Activated T-helper 1 cell treated with anti-CD3 and anti-CD28 coated beads, Interleukin-2, amount 50 U/mL, for 16 hours (primary cell): ENCODE measurements at places on chromosomes 1 and 21.

DNA sequence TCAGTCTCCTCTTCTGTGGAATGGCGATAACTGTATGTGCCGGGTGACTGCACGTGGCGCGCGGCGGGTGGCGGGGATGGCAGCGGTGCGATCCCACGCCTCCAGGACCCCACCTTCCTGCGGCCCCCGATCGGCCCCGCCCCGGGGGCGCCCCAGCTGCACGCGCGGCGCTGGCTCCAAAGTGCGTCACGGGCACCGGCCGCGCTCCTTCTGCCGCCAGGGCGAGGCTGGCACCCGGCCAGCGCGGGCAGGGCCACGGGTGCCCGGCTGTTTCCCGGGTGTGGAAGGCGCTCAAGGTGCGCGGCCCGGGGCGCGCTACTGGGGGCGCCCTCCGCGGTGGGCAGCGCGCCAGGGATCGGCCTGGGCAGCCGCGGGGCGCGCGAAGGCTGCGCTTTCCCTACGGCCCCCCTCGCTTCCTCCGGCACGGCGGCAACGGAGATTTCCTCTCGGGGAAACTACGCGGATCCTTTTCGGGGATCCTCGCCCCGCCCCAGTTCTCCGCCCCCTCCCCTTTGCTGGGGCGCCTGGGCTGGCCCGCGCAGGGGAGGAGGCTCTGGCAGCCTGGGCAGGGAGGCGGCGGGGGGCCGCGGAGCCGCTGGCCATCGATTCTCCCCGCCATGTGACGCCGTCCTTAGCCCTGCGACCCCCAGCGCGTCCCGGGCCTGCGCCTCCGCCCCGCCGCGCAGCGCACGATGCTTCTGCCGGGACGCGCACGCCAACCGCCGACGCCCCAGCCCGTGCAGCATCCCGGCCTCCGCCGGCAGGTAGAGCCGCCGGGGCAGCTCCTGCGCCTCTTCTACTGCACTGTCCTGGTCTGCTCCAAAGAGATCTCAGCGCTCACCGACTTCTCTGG, at the start of gene EVA1C:
Gene EVA1C (plus strand): TSS at position 545 of the 853 bp plus-strand sequence. CDS start 148 bp downstream, at position 693.
- DNase-seq = peak; percentile 42

GRCh38 chr1:5936126-5936525, 56.1 kb downstream of the NPHP4 start:
- no peak for DNase-seq

DNA sequence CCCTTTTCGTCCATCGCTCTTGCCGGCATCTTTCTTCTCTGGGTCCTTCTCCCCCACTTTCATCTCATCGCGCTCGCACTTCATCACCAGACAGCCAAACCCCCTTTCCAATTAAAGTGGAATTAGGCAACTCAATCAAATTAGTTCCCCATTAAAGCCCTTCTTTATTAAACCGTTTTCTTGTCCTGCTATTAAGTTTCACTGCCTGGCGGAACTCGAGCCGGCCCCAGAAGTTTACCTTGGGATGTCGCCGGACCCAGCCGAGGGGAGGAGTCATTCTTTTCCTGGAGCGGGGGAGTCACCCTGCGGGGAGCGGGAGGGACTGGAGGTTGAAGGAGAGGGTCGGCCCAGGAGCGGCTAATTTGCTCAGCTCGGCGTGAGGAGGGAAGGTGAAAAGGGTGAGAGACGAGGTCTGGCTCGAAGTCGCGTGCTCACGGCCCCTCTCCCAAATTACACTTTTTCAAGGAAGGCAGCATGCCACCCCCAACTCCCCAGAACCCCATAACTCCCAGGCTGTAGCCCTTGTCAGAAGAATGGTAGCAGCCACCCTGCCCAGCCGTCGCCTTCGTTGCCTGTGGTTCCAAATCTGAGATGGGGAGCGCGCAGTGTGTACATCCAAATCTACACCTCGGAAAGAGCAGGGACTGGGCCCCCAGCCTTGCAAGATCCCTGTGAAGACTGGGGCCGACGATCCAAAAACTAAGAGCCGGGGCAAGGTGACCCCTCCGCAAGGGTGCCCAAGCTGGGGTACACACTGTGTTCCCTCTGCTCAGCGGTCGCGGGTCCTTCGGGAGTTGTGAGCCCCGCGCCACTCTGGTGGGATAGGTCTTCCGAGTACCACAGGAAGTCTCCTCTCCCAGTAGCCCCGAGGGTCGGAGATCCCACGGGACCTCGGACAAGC, 6.4 kb downstream of the DMRTA2 start:
- no peak for DNase-seq

DNA sequence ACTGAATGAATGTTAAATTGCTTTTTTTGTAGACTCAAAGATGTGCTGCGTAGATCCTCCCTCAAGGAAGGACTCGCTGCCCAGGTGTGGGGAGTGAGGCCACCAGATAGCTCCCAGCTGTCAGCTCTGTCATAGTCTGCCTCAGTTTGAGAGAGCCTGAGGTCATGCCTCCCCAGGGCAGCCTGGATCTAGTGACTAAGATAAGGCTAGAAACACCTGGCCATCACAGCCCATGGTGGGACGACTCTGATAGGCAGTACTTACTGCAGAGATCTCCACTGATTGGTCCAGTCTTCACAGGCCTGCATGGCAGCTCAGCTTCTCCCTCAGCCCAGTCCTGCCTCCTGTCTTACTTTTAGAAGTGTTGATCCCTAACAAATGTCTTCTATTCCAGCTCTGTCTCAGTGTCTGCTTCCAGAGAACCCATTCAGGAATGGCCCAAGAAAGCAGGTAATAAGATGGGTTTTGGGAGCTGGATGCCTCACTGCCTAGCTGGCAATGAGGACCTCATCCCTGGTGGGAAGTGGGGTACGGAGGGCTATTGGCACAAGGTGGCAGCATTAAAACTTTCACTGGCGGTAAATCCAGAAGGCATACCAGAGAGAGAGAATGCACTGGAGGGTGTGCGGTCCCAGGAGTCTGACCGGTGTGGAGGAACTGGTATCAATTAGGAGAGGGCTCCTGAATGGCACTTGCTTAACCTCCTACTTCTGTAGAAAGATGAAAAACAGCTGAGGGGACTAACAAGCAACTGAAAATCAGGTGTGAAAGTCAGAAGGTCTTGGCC, 55.3 kb upstream of the GPR37L1 start:
- no peak for DNase-seq

DNA sequence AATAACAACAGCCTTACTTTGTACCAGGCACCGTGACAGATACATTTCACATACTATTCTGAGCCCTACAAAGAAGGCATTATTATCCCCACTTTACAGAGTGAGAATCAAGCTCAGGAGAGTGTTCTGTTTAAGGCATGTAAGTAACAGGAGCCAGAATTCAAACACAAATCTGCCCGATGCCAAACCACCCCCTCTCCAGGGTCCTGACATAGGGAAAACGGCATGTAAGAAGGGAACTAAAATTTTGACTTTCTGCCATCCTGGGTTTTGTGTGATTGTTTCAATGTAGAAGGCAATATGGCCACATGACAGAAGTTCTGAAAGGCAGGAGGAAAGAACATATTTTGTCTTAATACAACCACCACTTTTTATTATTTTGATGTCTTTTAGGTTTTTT, 5.5 kb downstream of the FUCA1 start:
- no peak for DNase-seq

DNA sequence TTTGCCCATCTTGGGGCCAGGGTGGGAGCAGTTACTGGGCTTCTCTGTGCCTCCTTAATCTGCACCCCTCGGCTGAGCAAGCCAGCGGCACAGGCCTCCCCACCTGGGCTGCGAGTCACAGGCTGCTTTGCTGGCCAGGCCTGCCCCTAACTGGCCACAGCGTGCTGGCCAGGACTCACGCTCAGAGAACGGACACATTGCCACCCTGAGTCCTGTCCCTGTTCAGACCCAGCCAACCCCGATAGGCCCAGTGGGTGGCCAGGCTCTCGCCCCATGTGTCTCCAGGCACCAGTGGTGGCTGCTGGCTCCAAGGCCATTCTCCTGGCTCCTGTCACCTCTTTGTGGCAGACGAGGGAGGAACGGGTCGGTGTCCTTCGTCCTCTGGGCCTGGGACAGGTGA, 61.3 kb downstream of the MORN1 start:
- no peak for DNase-seq

GRCh38 chr21:46603228-46603627, 1.7 kb downstream of the S100B start:
- DNase-seq = no peak
